ENCODE measurements at places on chromosomes 1 and 21. TPM values are rescaled to one million over a fixed set of nuclear protein-coding genes. Genes with fewer than 3 reads are reported as not detected.

The NOTCH2 gene
- 40.7 TPM for polyA plus RNA-seq

The PLPPR5 gene
- polyA plus RNA-seq, result not detected

The EFNA1 gene
- polyA plus RNA-seq, result 1.1 TPM

The OR2M4 gene
- not detected for polyA plus RNA-seq

The BSND gene
- not detected for polyA plus RNA-seq

The OPTC gene
- polyA plus RNA-seq, result not detected

The FCRL5 gene
- not detected for polyA plus RNA-seq

The PLA2G2F gene
- polyA plus RNA-seq, result not detected

The MROH9 gene
- polyA plus RNA-seq, result 0.10 TPM

The NID1 gene
- polyA plus RNA-seq, result 116 TPM

The GPR3 gene
- polyA plus RNA-seq, result 1.0 TPM
